Midbrain (tissue), 1 donor: ENCODE measurements at places on chromosomes 11 and 22.

GRCh38 chr22:32615874-32616564 is 141.4 kb downstream of the FBXO7 start:
- DNase-seq, result no peak

- DNase-seq, result no peak
Measured at GRCh38 chr22:47082505-47082904, 320.1 kb downstream of the TBC1D22A start.

GRCh38 chr11:12045914-12046635 is 37.6 kb upstream of the DKK3 start:
- DNase-seq, result no peak

- DNase-seq, result no peak
Measured at GRCh38 chr11:5367448-5368074, 16.1 kb upstream of the OR51M1 start.

DNA sequence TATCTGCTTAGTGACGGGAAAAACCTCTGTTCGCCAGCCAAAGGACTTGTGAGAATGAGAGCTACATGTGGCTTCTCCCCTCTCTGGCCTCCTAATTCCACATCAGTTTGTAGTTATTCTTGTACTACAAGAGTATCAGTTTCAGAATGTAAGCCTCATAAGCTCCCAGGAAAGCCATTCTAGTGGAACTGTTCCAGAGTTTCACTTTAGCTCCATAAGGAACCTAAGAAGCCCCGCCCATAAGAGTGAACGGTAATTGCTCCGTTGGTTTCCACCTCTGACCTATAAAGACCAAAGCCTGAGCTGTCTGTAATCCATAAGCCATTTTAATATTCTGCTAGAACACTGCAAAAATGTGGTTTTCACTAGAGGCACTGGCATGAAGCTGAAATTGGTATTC is 53.0 kb downstream of the SIK3 start:
- DNase-seq, result no peak

GRCh38 chr22:19632668-19633148 is 81.6 kb upstream of the SEPTIN5 start:
- DNase-seq, result no peak

DNA sequence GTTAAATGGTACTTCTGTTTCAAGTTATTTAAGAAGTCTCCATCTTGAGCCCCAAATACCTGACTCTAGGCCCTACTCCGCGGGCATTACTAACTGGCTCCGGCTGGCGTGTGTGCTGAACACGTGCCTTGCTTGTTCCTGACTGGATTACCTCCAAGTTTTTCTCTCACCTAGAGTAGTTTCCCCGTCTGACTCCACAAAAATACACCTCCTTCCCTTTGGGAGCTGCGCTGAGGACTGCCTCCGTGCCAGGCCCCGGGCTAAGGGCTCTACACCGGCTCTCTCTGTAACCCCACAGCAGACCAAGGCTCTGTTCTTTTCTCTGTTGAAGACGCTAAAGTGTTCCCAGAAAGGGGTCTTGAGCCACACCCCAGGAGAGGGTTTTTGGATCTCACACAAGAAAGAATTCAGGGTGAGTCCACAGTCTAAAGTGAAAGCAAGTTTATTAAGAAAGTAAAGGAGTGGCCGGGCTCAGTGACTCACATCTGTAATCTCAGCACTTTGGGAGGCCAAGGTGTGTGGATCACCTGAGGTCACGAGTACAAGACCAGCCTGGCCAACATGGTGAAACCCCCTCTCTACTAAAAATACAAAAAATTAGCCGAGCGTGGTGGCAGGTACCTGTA is 61.8 kb downstream of the ANO1 start:
- DNase-seq, result no peak

DNA sequence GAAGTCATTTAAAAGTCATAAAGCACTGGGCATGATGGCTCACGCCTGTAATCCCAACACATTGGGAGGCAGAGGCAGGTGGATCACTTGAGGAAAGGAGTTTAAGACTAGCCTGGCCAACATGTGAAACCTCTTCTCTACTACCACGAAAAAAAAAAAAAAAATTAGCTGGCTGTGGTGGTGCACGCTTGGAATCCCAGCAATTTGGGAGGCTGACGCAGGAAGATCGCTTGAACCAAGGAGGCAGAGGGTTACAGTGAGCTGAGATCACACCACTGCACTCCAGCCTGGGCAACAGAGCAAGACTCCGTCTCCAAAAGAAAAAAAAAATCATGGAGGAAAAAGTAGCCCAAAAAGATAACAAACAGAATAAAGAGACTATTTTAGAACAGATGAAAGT is 42.2 kb downstream of the NUP98 start:
- DNase-seq, result no peak

DNA sequence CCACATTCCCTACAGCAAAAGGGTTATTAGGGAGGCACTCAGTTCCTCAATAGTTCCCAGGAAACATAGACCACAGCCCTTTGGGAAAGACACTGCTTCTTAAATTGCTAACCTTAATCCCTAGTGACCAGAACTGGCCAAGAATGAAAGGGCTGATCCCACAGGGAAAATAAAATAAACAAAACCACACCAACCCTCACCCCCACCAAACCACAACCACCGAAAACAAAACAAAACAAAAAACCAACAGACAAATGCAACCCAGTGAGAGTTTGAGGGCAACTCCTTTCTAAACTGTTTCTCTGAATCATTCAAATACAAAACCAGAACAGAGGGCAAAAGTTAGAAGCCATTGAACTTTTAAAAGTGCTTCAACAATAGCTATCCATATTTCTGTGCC is 57.2 kb downstream of the NAV2 start:
- no peak for DNase-seq

DNA sequence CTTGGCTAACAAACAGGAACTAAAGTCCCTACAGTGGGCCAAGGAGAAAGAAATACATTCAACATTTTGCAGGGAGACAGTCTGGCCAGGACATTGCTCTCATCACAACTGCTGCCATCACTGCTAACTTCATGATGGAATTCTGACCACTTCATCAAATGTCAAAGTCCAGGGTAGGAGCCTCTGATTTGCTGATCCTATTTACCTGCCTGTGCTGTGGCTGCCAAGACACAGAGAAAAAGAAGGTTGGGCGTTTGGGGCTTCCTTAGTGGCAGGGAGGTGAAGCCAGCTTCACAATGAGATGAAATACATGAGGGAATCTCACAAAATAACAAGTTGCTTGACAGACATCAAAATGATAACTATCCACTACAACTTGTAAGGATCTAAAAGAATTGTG is 343.9 kb upstream of the CADM1 start:
- DNase-seq, result no peak

- DNase-seq, result no peak
Measured at GRCh38 chr11:11244470-11245080, 108.5 kb downstream of the CSNK2A3 start.

DNA sequence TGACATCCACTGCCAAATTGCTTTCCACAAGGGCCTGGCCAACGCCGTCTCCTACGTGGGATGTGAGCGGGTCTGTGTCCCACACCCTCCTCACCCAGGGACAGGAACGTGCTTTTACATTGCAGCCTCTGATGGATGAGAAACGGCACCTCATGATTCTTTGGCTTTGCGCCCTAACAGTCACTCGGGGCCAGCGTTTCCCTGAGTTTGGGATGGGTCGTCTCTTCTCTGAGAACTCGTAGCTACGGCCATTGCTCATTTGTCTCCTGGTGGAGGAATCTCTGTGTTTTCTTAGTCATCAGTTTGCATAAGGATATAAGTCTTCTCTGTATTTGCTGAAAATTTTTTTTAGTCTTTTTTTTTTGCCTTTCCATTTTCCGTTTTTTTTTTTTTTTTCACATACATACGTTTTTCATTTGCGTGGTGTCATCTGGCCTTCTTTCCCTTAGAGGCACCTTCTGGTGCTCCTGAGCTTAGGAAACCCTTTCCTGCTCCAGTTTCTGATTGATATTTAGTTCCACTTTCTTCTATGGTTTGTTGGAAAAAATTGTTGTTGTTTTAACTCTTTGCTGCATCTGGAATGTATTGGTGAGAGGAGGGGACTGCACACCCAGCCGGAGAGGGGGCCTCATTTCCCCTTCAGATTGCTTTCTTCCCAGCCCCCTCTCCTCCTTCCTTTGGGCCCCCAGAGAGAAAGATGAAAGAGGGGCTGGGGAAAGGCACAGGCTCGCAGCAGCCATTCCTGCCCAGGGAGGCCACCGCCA is 12.0 kb downstream of the TNNT3 start:
- no peak for DNase-seq

DNA sequence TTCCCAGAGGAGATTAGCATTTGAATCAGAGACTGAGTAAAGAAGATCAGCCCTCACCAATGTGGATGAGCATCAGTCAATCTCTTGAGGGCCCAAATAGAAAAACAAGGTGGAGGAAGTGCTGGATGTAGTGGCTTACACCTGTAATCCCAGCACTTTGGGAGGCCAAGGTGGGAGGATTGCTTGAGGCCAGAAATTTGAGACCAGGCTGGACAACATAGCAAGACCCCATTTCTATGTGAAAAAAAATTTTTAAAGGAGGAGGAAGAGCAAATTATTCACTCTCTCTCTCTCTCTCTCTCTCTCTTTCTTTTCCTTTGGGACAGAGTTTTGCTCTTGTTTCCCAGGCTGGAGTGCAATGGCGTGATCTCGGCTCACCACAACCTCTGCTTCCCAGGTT is 18.1 kb upstream of the CAPRIN1 start:
- DNase-seq, result no peak

DNA sequence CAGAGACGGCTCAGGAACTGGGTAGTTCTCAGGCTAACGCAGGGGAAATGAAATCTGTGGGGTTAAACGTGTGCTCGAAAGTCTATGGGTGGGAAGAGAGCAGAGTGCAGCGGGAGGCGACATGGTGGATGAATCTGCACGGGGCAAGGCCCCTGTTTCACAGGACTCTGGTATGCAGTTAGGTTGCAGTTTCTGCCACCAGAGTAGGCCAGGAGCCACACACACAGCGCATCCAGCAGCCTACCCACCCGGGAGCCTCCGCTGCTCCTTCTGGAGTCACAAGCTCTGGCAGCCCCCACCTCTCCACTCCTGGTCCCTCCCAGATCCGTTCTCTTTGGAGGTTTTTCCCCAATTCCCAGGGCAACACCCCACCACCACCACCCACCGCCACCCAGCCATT is 27.0 kb downstream of the SPATA19 start:
- DNase-seq, result no peak

- DNase-seq, result no peak
Measured at GRCh38 chr11:86459002-86459385, 84.3 kb downstream of the CCDC81 start.

DNA sequence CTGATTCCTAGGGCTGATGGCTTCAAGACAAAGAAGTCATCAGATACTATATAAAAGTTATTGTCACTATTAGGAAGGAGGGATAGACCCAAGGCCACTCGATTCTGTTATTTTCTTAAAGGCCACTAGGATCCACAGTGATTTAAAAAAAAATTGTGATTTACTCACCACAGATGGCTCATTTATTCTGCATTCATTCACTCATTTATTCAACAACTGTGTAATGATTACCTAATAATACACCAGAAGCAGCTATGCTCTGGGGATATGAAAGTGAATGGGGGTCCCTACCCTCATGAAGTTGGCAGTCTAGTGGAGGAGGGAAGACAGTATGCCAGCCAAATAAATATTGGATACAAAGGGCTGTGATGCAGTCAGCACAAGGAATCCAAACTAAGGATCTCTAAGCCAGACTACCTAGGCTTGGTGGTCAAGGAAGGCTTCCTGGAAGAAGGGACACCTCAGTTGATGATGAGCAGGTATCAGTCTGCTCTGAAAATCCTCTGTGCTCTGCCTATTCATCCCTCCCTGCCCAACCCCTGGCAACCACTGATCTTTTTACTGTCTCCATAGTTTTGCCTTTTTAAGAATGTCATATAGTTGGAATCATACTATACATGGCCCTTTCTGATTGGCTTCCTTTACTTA is 110.5 kb downstream of the NAT10 start:
- no peak for DNase-seq

DNA sequence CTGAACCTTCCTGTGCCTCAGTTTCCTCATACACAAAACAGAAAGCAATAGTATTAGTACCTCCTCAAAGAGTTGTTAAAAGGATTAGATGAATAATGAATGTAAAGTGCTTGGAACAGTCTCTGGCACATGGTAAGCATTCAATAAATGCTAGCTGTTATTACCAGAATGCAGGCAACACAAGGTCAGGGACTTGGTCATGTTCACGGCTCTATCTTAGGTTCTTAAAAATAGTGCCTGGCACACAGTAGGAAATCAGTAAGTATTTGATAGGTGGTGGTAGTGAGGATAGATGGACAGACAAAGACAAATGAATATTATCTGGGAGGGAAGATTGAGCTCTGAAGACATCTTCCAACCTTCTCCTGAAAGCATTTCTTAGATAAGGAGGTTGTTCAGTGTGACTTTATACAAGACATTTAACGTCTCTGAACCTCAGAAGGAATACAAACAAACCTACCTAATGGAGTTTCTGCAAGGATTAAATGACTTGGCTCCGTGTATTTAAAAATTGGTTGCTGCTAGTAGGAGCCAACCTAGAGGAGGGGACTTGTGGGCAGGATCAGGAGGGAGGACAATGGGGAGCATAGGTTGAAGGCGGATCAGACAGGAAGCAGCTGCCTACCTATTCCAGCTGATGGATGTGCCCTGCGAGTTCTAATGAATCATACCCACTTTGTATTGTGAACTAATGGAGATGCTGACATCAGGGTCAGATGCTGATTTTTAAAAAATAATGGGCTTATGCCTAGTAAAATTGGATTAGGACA is 94.1 kb downstream of the DBX1 start:
- DNase-seq, result no peak

DNA sequence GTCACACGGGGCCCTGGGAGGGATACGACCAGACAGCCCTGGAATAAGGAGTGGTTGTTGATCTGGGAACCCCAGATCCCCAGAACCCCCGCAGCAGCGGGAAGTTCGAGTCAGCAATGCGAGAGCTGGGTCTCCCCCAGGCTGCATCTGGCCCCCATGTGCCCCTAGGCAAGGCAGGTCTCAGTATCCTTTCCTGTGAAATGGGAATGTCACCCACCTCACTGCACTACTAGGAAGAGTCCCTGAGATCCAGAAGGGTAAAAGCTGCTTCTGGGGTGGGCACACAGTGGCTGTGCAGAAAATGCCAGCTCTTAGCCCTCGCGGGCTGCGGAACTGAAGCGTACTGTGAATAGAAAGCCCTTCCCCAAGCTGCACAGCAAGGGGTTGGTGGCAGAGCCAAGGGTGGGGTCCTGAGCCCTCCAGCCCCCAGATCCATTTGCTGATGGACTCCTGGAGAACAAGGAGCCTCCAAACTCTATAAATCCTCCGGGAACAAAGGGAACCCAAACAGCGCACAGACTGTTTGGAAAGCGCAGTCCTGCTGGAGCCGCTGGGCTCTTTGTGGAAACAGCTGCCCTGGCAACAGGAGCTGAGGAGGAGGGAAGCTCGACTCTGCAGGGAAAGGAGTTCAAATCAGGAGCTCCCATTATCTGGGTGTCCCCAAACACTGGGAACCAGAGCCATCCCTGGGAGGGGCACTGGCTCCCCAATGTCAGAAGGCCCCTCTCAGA is 68.2 kb upstream of the SHISAL1 start:
- DNase-seq, result peak; percentile 4
